Left lung (tissue), 14 donors: ENCODE measurements at places on chromosomes 12 and 14. TPM values are rescaled to one million over a fixed set of nuclear protein-coding genes. Genes with fewer than 3 reads are reported as not detected.

DNA sequence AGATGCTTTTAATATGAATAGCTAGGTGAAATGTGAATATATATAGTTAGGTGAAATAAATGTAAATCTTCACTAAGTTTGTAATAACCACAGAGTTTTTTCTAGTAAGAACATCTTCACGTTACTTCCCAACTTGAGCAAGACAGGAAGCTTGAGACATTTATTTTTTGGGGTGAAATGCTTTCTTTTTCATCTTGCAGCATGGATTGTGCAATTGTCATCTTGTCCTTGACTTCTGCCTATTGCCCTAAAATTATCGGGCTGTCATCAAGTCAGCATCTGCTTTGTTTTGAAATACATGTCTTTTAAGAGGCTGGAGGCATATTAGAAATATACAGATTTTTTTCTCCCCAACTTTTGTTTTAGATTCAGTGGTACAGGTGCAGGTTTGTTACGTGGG lies 433.9 kb downstream of the PCNX1 start:
- DNase-seq = no peak
- peak overlapping the region; percentile 74 for H3K27ac ChIP-seq
- no peaks in the 10 kb centered on the region for H3K36me3 ChIP-seq
- H3K4me1 ChIP-seq = peaks cover 40% of the 10 kb centered on the region
- no peak overlapping the region for H3K4me3 ChIP-seq

GRCh38 chr12:50925342-50925651 lies 27.0 kb upstream of the HIGD1C start:
- H3K4me3 ChIP-seq = peak overlapping the region; percentile 54
- no peaks in the 10 kb centered on the region for H3K36me3 ChIP-seq
- DNase-seq = no peak

The DLK1 gene
- total RNA-seq = 0.26 TPM

DNA sequence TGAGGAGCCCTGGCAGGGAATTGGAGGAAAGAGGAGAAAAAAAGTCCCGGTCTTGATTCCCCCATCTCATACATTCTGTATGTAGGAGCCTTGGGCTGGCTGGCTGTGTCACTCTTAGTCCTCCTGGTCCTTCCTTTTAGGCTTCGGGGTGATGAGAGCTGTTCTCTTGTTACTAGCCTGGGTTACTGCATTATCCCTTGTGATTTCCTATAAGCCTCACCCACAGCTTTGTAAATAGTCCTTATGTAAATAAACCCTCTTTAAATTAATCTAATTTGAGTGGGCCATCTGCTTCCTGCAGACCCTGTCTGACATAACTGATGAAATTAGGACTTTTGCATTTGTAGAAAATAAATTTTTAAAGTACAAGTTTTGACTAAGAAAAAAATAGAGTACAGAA lies 19.2 kb downstream of the DNM1L start:
- H3K36me3 ChIP-seq = no peaks in the 10 kb centered on the region
- H3K27ac ChIP-seq = no peak overlapping the region

The APOF gene
- not detected for total RNA-seq

GRCh38 chr12:106304797-106305196 lies 2.3 kb downstream of the TCP11L2 start:
- H3K27me3 ChIP-seq = no peaks in the 10 kb centered on the region
- H3K36me3 ChIP-seq = no peaks in the 10 kb centered on the region
- no peak overlapping the region for H3K27ac ChIP-seq
- no peak overlapping the region for H3K4me3 ChIP-seq

The HOXC5 gene
- 0.32 TPM for total RNA-seq

The REP15 gene
- 2.4 TPM for total RNA-seq
